Right lung (tissue), 10 donors: ENCODE measurements at places on chromosomes 12 and 14. TPM values are rescaled to one million over a fixed set of nuclear protein-coding genes. Genes with fewer than 3 reads are reported as not detected.

DNA sequence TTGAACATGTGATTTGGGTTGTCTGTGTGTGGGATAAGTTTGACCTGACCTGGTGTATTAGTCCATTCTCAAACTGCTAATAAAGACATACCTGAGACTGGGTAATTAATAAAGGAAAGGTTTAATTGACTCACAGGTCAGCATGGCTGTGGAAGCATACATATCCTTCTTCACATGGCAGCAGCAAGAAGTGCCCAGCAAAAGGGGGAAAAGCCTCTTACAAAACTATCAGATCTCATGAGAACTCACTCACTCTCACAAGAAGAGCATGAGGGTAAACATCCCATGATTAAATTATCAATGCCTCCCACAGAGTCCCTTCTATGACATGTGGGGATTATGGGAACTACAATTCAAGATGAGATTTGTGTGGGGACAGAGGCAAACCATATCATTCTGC is 94.0 kb upstream of the PPM1H start:
- DNase-seq: no peak

- DNase-seq: no peak
Observed at GRCh38 chr12:85794531-85794930, 41.7 kb downstream of the RASSF9 start.

- no peak for DNase-seq
Observed at GRCh38 chr14:91326514-91327249, 82.2 kb upstream of the GPR68 start.

- no peak for DNase-seq
Observed at GRCh38 chr14:50766338-50766886, 64.5 kb downstream of the NIN start.

ALDH1L2 gene
- 3.5 TPM for polyA plus RNA-seq

DNA sequence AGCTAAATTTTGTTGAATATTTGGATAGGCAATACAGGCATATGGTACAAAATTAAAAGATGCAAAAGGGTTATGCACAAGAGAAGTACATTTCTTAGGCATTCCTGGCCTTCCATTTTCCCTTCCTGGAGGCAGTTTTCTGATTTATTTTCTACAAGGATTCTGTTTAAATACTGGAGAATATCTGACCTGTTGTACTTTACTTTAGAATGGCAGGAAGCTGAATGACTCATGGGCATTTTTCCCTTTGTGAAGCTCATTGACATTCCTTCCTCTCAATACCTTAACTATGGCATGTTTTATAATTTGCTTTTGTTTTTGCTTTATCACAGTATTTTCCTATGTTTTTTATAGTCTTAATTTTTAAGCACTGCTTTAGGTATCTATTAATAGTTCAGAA is 62.7 kb downstream of the RCOR1 start:
- DNase-seq: no peak

DNA sequence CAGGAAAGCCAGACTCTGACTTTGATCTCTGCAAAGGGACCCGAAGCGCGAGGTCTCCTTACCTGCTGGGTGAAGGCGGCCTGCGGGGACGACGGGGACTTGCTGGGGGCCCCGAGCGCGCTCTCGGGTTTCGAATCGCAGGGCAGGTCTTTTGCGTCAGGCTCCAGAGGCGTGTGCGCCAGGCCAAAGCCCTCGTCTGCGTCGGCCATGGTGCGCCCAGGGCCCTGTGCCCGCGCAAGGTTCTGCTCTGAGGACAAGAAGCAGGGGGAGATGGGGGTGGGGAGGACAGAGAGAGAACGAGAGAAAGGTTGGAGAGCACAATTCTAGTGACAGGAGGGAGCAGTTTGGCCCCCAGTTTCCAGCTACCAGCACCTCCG is 2.3 kb downstream of the TBX5 start:
- DNase-seq: peak; percentile 48
